NCI-H226 (cell line): ENCODE measurements at places on chromosomes 13 and 19.

DNA sequence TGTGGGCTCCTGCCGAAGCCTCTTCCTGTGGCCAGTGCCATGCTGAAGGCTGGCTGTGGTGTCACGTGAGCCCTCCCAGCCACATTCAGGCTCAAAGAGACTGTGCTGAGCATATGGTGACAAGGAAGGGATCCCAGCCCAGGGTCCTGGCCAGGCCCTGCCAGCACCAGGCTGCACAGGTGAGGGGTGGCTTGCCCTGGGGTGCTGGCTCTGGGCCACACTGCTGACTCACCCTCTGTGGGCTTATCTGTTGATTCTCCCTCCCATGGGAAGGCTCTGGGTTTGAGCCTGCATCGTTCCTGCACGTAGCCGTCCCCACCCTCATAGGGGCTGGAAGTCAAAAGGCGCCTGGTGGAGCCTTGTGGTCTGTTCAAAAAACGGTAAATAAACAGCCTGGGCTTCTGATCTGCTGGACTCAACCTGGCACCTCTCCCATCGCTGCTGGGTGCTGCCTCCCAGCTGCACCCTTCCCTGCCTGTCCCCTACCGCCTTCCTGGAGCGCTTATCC lies 31.1 kb downstream of the DNM2 start:
- peak; percentile 92 for DNase-seq

DNA sequence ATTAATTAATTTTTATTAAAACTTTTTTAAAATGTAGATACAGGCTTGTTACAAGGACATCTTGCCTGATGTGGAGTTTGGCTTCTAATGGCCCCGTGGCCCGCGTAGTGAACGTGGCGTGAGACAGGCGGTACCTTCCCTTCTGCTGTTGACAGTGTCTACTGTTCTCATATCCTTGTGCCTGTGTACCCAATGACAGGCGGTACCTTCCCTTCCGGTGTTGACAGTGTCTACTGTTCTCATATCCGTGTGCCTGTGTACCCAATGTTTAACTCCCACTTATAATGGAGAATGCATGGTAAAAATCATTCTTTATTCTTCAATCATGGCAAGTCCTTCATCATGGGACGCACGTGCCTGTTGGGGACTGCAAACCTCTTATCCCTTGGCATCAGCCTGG lies 79.1 kb upstream of the ZNF835 start:
- DNase-seq, result no peak

DNA sequence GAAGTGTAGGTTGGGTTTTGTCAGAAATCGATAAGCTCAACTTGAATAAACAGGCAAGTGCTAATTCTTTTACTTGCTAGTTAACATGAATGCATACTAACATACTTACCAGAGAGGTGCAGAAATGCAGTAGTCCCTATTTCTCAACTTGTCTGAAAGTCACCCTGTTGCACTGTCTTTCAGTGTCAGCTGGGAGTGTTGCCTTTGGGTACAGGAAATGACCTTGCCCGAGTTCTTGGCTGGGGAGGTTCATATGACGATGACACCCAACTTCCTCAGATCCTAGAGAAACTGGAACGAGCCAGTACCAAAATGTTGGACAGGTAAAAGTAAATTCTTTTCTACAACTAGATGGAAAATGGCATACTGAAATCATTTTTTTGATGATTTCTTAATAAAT lies 103.5 kb upstream of the AKAP11 start:
- no peak for DNase-seq

- DNase-seq, result no peak
Measured at GRCh38 chr13:94415500-94416237, 63.8 kb downstream of the DCT start.

DNA sequence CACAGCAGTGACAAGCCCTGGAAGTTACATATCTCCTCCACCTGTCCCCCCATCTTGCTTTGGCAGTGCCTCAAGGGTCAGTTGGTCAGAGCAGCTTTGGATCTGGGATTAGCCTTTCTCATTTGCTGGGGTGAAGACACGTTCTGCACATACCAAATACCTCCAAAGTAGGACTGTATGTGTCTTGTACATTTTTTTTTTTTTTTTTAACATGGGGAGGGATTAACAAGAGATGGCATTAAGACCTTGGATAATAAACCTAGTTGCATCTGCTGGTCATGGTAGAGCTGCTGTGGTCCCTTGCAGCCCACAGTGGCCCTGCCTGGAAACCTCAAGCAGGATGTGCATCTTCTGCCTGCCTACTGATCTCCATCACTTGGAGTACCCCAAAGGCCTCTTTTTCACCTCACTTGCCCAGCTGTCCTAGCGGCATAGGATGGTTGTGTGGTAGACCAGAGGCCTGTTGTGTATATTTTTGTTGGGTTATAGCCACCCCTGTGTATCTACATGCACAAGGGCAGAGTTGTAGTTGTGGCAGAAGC lies 2.5 kb downstream of the RPS19 start:
- no peak for DNase-seq

- no peak for DNase-seq
Measured at GRCh38 chr19:17751912-17752273, 616 bp downstream of the FCHO1 start.

- DNase-seq, result no peak
Measured at GRCh38 chr19:1806184-1807029, 5.7 kb downstream of the ATP8B3 start.

DNA sequence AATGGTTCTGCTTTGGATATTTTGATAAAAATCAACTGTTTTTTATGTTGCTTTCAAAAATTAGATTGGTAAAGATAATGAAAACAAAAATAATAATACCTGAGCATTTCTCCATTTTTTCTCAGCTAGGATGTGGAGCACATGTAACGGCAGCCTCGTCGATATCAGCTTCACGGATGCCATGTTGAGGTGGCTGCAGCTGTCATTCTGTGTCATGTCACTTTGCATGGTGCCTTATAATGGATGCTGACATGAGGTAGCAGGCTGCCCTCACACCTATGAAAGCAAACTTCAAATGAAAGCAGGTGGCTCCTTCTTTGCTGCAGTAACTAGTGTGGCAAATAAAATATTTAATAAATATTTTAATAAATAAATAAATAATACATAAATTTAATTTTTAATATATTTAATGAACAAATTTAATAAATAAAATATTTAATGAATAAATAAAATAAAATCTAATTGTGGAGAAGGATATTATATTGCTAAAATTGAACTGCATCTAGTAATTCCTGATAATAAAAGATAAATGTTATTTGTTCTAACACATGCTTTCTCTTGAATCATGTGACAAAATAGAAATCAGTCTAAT lies 955.7 kb upstream of the SLC10A2 start:
- DNase-seq, result no peak

GRCh38 chr19:45473367-45473681 lies 5.5 kb downstream of the FOSB start:
- no peak for DNase-seq

GRCh38 chr19:57192077-57192420 lies 749 bp downstream of the ZNF264 start:
- no peak for DNase-seq

- DNase-seq, result peak; percentile 48
Measured at GRCh38 chr13:44762911-44763310, 186.8 kb upstream of the TSC22D1 start.

- no peak for DNase-seq
Measured at GRCh38 chr13:31803311-31803710, 64.0 kb downstream of the RXFP2 start.

GRCh38 chr19:45809643-45810159 lies 5.4 kb downstream of the RSPH6A start:
- peak; percentile 38 for DNase-seq

GRCh38 chr19:7263521-7263920 lies 30.7 kb downstream of the INSR start:
- DNase-seq, result no peak

- no peak for DNase-seq
Measured at GRCh38 chr19:45595814-45596213, 6.2 kb downstream of the GPR4 start.

- no peak for DNase-seq
Measured at GRCh38 chr13:21522847-21523246, 63.7 kb upstream of the ZDHHC20 start.

GRCh38 chr13:76885203-76886004 lies 801 bp downstream of the KCTD12 start:
- peak; percentile 58 for DNase-seq

- DNase-seq, result no peak
Measured at GRCh38 chr13:111380431-111380830, 60.0 kb downstream of the TEX29 start.

DNA sequence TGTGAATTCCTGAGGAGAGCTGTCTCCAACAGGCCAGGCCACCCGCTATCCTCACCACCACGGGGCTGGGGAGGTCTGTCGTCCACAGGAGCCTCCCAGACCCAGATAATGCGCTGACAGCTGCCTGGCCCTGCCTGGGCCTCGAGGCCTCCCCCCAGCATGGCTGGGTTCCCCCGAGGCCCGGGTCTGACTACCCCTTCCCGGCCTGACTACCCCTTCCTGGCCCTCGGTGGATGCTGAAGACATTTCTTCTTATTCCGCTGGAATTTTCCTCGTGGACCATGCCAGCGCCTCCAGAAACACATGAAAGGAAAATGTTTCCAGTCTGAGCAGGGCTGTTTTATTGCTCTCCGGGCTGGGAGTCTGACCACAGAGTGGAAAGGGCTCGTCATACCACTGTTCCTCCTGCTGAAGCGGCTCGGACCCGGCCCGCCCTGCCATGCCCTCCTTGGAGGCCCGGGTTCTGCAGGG lies 16.8 kb upstream of the COMP start:
- DNase-seq, result no peak

- DNase-seq, result no peak
Measured at GRCh38 chr19:2416321-2417097, 10.9 kb downstream of the TIMM13 start.

DNA sequence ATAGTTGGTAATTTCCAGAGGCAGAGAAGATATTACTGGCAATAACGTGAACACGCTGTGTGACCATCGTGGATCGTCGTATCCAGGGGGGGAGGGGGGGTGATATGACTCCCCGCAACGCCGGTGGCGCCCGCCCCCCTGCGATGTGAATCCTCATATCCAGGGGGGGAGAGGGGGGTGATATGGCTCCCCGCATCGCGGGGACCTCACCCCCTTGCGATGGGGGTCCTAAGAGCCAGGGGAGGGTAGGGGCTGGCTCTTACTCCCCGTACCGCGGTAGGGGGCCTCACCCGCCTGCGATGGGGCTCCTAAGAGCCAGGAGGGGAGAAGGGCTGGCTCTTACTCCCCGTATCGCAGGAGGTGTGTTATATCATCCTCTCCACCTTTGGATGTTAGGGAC lies 31.3 kb upstream of the RGCC start:
- no peak for DNase-seq

GRCh38 chr13:49561062-49561410 lies 24.3 kb downstream of the RCBTB1 start:
- DNase-seq, result no peak

DNA sequence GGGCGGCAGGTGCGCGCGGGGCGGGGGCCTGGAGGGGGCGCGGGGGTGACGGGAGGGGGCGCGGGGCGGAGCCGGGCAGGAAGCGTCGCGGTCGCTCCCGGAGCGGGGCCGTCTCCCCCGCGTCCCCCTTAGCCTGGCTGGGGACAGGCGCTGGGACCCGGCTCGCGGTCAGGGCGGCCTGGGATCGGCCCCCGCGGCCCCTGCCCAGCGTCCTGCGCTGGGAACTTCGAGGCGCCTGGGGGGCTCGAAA lies 74.7 kb upstream of the MCF2L start:
- DNase-seq, result no peak

- DNase-seq, result peak; percentile 55
Measured at GRCh38 chr13:35771898-35772297, 295.4 kb upstream of the MAB21L1 start.

DNA sequence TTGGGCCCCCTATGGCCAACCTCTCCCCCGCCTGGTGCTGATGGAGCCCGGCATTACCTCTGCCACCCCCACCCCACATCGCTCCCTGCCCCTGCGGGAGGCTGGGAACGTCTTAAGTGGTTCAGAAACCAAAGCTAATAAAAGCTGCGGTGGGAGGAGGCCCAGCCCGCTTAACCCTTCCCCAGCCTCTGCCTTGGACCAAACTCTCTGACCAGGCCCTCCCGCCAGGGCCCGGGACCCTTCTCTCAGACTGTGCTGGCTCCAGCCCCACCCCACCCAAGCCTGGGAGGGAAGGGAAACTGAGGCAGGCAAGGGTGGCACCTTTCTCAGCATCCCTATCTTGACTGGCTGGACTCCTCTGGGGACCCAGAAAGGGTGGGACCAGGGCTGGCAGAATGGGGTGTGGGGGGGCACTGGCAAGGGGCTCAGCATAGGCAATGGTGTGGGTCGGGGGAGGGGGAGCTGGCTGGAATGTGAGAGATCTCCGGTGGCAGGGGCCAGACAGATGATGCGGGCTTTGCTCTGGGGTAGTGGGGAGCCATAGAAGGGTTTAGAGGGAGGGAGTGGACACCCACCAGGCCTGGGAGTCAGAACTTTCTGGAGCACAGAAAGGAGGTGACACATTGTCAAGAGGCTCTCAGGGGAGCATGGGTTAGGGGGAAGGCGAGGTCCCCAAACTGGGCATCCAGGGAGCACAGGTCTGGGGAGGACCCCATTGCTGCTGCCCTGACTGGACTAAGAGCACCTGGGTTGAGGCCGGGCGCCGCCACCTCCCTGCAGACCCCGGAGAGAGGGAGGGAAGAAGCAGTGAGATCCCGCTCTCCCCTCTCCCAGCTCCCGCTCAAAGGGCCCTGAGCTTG lies 21.9 kb downstream of the SMIM24 start:
- no peak for DNase-seq

DNA sequence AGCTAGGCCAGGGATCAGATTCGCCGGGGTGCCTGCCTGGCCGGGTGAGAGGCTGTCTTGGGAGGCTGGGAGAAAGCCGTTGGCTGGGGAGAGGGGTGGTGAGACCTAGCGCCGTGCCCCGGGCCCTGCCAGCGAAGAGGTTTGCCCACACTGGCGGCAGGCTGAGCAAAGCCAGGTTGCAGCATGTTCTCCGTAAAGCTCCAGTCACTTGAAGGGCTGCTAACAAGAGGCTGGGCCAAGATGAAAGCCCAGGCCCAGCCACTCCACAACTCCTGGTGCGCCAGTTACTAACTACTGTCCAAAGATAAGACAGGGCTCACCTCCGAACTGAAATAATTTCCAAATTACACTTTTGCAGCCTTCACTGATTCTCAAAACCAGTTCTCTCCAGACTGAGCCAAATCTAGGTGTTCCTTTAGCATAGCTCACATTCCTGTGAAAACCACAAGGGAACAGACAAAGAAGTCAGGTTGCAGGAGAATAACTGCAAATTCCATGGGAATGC lies 16.3 kb downstream of the ELAVL1 start:
- DNase-seq, result peak; percentile 90

- no peak for DNase-seq
Measured at GRCh38 chr19:18852648-18853047, 20.9 kb downstream of the UPF1 start.

DNA sequence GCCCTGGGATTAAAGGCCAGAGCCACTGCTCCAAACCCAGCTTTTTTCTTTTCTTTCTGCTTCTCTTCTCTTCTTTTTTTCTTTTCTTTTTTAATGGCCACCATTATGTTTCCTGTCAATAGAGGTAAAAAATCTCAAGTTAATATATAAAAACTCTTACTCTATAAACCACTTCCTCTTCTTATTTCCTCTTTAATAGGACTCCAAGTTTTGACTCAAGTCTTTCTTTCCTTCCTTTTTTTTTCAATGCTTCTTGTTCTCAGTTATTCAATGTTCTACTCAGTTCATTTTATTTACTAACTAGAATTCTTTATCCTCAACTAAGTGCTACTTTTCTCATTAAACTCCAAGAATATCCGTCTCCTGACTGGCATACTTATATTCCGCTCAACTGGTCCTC lies 27.1 kb upstream of the MYCBP2 start:
- DNase-seq, result no peak

GRCh38 chr19:5695649-5696195 lies 5.6 kb downstream of the RPL36 start:
- no peak for DNase-seq

GRCh38 chr19:51186323-51186722 lies 38.6 kb upstream of the CD33 start:
- no peak for DNase-seq
